ENCODE measurements at places on chromosomes 4 and X.

- no peak for DNase-seq
These were observed 429.1 kb upstream of the INTU start for GRCh38 chr4:127203562-127204200.

GRCh38 chr4:5893004-5893580, at the start of gene CRMP1:
TSS of gene CRMP1 (minus strand) at chr4:5893086. CDS start at chr4:5892969, 117 bp downstream.
- DNase-seq = no peak

DNA sequence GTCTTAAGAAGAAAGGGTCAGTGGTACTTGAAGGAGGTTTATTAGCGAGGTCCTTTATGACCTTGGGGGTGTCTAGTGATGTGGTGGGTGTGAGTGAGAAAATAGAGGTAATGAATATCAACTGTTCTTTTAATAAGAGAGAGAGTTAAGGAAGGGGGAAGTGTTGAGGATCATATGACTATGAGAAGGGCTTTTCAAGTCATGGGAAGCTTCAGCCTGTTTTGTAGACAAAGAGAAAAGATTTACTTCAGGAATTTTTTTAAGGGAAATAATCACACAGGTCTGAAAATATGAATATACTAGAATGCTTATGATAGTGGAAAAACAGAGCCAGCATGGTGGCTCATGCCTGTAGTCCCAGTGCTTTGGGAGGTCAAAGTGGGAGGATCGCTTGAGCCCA, 41.3 kb upstream of the MTMR1 start:
- no peak for DNase-seq

GRCh38 chr4:5212255-5213013, 161.2 kb downstream of the STK32B start:
- DNase-seq = no peak

DNA sequence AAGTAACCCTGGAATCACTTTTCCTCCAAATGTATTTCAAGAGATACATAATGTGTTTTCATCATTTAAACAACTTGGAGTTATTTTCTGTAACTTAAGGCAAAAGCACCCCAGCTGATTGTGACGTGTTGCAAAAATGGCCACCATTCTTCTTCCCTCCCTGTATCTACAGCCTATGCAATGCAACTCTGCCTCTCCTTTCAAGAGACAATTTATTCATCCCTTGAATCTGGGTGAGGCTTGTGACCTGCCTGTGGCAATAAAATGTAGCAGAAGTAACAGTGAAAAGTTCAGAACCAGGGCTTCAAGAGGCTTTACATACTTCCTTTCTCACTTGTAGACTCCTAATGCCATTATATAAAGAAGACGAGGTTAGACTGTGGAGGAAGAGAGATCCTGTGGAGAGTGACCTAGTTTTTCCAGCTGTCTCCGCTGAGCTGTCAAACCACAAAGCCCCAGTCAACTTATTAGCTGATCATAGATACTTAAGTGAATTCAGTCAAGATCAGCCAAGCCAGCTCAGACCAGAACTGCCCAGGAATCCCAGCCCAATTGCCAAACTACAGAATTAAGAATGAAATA, 81.0 kb upstream of the KLF3 start:
- peak; percentile 6 for DNase-seq

- DNase-seq = no peak
These were observed 130.4 kb upstream of the RADX start for GRCh38 chrX:106481341-106481740.

DNA sequence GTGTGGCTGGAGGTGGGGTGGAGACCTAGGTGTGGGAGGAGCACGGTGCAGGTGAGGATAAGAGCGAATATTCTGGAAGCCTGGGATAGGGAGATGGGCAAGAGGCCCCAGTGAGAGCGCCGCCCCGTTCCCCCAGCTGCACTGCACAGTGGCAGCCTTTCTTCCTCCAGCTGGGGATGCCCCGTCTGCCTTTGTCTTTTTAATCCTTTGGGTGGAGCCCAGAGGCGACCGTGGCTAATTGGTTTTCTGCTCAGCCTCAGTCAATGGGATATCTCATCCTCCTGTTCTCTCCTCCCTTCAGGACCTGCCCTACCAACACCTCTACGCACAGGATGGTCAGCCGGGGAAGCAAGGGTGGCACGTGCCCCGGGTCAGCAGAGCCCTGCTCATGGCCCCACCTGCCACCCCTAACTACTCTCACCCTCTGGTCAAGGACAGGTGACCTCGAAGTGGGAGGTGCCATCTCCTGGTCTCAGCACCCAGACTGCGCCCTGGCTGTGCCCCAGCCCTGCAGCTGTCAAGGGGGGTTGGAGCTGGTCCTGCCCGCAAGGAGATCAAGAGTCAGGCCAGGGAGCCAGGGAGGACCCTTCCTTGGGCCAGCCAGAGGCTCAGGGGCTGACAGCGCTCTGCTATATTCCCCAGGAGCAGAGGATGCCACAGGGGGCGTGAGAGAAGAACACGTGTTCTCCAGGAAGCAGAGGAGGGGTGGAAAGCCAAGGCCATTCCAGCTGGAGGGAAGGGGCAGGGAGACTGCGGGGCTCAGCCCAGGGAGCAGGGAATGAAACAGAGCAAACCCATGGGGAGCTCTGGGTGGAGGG, 64.0 kb downstream of the ADRA2C start:
- DNase-seq = no peak

DNA sequence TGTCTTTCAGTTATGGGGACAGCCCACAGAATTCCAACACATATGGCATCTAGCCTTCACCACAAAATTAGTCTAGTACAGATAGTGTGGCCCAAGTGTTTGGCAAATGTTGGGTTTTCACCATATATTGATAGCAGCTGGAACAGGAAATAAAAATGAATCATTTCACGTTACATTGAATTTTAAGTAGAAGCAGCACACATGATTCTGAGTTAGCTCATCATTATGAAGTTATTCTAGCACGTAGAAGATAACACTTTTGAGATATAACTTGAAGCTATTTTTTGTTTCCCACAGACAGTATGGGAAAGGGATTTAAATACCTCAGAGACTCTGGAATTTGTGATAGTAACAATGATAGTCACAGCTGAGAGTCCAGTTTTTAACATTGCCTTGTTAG, 118.7 kb downstream of the FAT4 start:
- DNase-seq = no peak

DNA sequence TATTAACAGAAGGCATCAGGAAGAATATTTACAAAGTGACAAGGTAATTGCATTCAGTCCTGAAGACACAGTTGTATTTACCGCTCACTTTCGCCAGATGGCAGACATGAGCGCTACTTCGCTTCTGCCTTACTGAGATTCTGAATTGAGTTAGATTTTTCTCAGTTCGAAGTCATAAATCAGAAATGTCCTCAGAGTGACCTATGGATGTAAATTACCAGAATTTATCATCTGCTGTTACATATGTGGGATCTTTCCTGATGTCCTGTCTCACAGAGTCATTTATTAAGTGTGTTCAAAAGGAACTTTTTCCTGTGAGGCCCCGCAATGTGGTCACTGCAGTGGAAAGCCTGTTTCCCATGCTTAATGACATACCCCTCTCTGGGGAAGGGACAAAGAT, 97.3 kb upstream of the DCLK2 start:
- DNase-seq = peak; percentile 30

DNA sequence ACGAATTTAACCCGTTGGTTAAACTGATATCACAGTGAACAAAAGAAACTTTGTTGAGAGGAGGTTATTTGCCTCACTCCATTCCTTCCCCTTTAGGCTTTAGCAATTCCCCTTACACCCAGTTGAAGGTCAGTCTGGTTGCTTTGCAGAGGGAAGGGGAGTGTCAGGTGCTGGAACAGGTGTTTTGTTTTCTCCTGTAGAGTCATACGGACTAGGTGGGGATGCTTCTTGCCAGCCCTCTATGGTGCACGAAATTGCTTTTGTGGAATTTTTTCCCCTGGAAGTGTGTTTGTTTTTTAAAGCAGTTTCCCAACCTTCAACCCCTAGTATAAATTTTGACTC, 33.1 kb downstream of the DLG3 start:
- no peak for DNase-seq

- DNase-seq = no peak
These were observed 19.6 kb upstream of the IQCM start for GRCh38 chr4:149835280-149835679.

- no peak for DNase-seq
These were observed 63.1 kb downstream of the DIPK2B start for GRCh38 chrX:45137531-45137930.

GRCh38 chrX:67574696-67575095, 30.9 kb downstream of the AR start:
- DNase-seq = no peak

DNA sequence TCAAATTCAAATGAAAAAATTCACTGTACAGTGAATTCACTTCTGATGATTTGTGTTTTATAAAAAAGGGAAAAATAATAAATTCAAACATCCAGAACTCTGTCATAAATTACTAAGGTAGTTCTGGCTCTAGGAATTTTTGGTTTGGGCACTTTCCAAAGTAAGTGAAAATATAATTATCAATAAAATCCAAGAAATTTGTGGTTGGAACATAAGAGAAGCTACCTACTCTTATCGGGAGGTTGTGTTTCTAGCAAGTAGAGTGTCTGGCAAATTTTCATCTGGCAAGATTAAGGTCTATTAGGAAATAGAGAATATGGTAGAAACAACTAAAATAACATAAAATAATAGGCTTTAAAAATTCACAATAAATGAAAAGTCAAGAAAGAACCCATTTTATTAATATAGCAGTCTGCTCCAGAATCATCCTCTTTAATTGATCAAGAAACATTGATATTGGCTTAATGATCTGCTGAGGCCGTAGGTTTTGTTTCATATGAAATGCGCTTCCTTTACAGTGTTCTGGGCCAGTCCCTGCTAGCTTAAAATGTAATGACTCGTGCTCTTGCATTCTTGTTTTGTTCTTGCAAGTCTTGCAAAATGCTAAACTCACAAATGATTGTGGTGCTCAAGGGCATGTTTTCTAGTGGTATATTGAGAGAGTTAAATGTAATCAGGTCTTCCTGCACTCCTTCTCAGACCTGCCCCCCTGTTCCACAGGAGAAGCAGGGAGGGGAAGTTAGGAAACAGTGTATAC, 331.4 kb downstream of the RAPGEF2 start:
- DNase-seq = no peak

- no peak for DNase-seq
These were observed 141.0 kb downstream of the NSUN7 start for GRCh38 chr4:40890764-40891163.

DNA sequence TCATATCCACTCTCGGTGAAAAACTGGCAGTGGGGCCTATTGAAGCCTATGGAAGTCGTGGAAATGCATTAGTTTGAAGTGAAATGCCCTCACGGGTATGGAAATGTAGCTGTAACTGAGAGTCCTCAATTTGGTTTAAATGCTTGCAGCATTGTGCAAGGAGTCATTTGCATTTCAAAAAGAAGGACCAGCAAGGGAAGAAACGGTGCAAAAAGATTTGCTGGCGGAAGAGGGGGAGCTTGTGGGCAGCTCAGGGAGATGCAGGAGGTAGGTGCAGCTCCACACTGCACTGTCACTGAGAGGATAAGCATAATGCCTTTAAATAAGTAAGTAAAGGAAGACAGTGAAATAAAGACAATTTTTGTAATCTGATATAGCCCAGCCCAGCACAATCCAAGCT, 400.4 kb upstream of the DIPK2B start:
- no peak for DNase-seq

GRCh38 chrX:40207626-40208025, 109.9 kb upstream of the BCOR start:
- DNase-seq = peak; percentile 25

GRCh38 chrX:12866451-12867377, at the start of gene TLR7:
TSS of gene TLR7 (plus strand) at chrX:12867072. CDS start at chrX:12867579, 507 bp downstream.
- DNase-seq = no peak
